ENCODE measurements at places on chromosomes 12 and 14. TPM values are rescaled to one million over a fixed set of nuclear protein-coding genes. Genes with fewer than 3 reads are reported as not detected.

GRCh38 chr14:67285876-67286452 is 44.7 kb downstream of the PALS1 start:
- no peak for DNase-seq

DNA sequence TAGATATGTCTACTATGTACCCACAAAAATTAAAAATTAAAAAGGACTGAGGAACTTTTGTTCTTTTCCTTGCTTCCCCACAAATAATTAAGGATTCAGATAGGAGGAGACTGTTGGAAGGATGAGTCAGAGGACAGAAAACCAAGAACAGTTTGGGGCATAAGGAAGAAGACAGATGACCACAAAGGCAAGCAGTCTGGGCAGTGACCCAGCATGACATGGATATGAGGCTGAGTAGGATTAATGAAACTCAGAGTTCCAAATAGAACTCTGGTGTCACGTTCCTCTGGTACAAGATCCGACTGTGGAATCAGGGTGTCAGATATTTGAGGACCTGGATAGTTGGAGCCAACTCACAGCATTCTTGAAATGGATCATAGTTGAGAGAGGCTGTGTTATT is 89.3 kb upstream of the SLC38A4 start:
- DNase-seq: no peak

GRCh38 chr12:108196319-108196718 is 67.2 kb downstream of the WSCD2 start:
- DNase-seq: no peak

DNA sequence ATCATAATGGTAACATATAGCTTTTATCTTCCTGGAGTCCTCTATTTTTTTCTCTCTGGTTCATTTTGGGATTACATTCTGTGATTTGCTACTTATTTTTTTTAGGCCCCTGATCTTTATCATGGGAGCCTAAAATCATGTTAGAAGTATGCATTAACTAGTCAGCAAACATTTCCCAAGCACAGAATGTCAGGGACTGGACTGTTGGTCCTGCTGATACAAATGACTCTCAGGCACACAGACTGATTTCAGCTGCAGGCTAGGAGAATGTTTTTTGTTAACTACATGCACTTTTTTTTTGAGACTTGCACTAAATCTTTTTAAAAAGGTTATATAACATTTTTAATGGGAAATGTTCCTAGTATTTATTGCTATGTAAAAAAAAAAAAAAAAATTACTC is 131.1 kb downstream of the ACSS3 start:
- DNase-seq: peak; percentile 31

DNA sequence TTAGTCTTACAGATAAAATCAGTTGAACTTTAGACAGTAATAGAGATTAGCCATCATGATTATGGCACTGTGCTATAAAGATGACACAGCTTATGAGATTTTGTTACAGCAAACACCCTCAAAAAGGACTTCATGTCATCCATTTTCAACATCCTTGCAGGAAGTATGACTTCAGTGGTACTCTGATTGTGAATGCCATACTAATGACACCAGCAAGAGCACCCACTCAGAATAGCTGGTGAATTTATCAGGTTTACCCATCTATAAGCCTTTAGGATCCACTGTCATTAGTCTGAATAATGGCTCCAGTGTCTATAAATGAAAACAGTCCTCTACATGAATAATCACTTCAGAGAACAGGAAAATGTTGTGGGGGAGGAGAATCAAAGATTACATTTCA is 615.2 kb downstream of the RPS29 start:
- no peak for DNase-seq

- no peak for DNase-seq
These were observed 82.0 kb upstream of the SFSWAP start for GRCh38 chr12:131628766-131629448.

- DNase-seq: no peak
These were observed 5.3 kb upstream of the HIF1A start for GRCh38 chr14:61690039-61690438.

- no peak for DNase-seq
These were observed 21.4 kb upstream of the APPL2 start for GRCh38 chr12:105257321-105257728.

- no peak for DNase-seq
These were observed 18.6 kb downstream of the APOBEC1 start for GRCh38 chr12:7647071-7647470.

- no peak for DNase-seq
These were observed 213.8 kb downstream of the SLC6A15 start for GRCh38 chr12:84698576-84699333.

GRCh38 chr12:632102-632696 is 31.0 kb downstream of the NINJ2 start:
- no peak for DNase-seq

DNA sequence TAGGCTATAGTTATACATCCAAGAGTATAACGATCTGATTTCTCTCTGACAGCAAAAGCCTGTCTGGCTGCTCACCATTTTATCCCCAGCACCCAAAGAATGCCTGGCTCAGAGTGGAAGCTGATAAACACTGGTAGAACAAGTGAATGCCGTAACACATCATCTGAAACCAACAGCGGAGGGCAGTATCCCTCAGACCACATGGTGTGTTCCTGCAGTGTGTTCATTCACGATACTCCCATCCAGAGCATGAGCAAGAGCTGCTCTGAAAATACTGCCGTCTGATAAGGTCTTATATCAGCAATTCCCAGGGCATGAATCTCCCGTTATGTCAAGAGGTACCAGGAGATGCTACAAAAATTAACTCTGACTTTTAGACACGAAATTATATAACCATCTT is 95.9 kb downstream of the TTC7B start:
- DNase-seq: no peak

GRCh38 chr12:114334395-114334794 is 71.5 kb downstream of the TBX5 start:
- no peak for DNase-seq

GRCh38 chr14:81982046-81982445 is 448.4 kb upstream of the SEL1L start:
- no peak for DNase-seq

- no peak for DNase-seq
These were observed 21.7 kb downstream of the TC2N start for GRCh38 chr14:91845652-91846051.

GRCh38 chr12:53938326-53939140 is at the start of gene HOXC13:
TSS of gene HOXC13 (plus strand) at chr12:53938831. CDS start at chr12:53938907, 76 bp downstream.
- DNase-seq: peak; percentile 78

- no peak for DNase-seq
These were observed 18.0 kb downstream of the BCL2L14 start for GRCh38 chr12:12088761-12089160.

DNA sequence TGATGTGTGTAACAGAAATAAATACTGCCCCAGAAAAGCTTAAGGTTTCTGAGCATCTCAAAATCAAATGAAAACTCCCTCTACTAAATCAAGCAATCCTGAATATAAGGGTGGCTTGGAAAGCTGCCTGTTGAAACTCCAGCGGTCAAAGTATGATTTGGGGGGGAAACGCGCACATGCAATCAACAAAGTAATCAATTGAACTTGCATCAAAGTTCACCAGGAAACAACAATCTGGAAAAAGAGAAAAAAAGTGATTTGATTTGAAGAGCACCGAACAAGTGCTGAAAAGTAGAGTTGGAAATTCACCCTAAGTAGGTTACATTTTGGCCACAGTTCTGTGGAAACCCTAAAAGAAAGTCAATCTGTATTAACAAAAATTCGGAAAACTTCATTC is 700 bp downstream of the CNIH1 start:
- DNase-seq: no peak

GRCh38 chr12:52535574-52535973 is 15.4 kb upstream of the KRT5 start:
- DNase-seq: no peak

DNA sequence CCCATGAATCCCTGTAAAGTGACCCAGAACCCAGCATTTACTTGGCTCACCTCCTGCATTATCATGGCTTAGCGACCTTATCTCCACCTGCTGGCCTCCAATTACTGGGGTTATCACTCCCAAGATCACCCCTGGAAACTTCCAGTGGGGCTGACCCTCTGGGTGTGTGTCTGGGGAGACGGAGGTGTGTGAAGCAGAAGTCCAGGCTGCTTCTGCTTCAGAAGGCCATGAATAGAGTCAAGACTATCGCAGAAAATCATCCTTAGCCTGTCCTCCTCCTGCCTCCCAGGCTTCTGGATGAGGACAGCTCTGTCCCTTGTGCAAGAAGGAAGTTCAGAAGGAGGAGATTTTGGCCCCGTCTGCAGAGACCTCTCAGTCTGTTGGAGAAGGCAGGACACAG is 408 bp upstream of the KRT72 start:
- no peak for DNase-seq

DNA sequence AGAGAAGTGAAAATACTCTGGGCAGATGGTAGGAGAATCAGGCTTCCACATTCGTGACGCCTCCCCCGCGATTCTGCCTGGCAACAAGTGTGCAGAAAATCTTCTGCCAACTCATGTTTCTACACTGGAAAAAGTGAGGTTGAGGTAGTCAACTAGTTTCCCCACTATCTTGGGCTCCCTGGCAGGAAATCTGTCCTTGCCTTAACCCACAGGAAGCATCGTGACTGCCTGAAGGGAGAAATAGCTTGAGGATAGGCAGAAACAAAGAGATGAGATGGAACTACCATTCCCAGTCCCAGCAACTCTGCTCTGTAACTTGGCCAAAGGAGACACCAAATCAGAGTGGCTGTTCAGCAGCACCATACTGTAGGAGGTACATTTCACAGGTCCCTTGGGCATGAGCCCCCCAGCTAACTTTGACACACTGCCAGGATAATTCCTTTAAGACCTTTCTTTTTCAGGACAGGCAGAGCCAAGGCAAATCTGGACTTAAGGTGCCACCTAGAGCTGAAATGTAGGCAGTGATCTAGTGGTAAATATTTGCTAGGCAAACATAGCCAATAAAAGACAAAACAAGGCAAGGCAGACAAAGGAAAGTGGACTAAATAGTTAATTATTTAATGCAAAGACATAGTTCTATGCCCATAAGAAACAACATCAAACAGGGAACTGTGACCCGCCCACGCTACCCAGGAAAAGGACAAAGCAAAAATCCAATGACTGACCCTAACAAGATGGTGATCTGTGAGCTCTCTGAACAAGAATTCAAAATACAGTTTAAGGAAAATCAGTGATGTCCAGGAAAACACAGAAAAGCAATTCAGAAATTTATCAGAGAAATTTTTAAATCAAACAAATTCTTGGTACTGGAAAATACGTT is 205.1 kb downstream of the PTPRO start:
- no peak for DNase-seq

The KRT79 gene
- not detected for total RNA-seq

The VASH1 gene
- total RNA-seq: 17.3 TPM

The PACS2 gene
- total RNA-seq: 43.8 TPM

The NAA30 gene
- 40.9 TPM for total RNA-seq

The BCL11B gene
- 1.3 TPM for total RNA-seq

The FCF1 gene
- 38.0 TPM for total RNA-seq

The POMT2 gene
- 16.7 TPM for total RNA-seq

The SRGAP1 gene
- total RNA-seq: 18.0 TPM

The ADGRD1 gene
- total RNA-seq: 60.1 TPM

The CPNE8 gene
- total RNA-seq: 37.7 TPM

Measured in urinary bladder (tissue), 4 donors.